IPS DF 6.9 (cell line): ENCODE measurements at places on chromosomes 6 and 20.

DNA sequence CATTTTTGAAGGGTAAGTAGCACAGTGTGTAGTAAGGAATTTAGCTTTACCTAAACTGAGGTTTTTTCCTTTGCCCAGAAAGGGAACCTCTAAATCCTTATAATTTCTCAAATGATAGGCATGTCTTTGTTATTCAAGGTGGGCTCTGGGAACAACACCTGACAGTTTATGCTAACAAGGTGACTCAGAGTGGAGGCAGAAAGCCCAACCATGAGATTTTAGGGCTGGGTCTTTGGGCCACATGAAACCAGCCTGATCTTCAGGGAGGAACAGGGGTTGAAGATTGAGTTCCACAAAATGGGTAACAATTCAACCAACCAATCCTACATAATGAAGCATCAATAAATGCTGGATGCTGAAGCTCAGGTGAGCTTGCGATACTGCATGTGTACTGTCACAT lies 46.6 kb downstream of the PRSS35 start:
- no peak for DNase-seq
- no peak overlapping the region for H3K4me3 ChIP-seq
- H3K27me3 ChIP-seq: no peaks in the 10 kb centered on the region
- H3K27ac ChIP-seq: no peak overlapping the region
- no peaks in the 10 kb centered on the region for H3K36me3 ChIP-seq
- H3K4me1 ChIP-seq: no peaks in the 10 kb centered on the region; the same call in 1 of the 2 replicates

DNA sequence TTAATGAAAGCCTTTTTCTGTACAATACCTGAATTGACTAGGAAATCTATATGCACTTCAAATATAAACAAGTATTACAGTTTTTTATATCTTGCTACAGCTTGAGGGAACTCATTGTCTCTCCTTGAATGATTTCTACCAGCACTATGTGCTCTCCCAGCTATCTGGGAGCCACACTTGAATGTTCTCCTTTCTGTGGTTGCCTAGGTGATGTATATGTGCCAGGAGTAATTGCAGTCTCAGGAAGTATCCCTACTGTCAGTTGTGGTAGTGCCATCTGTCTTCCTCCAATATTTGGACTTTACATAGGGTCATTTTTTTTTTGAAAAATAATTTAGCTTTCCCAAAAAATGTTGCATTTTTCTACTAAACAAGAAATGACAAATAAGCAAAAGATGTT lies 288.0 kb upstream of the PLCB4 start:
- no peaks in the 10 kb centered on the region for H3K4me1 ChIP-seq
- H3K27me3 ChIP-seq: no peaks in the 10 kb centered on the region

GRCh38 chr6:73394577-73395354 lies at the start of gene DDX43:
Gene DDX43, plus strand, starts transcription at chr6:73394828. Its CDS starts 78 bp downstream, at chr6:73394906.
- peaks cover 1% of the 10 kb centered on the region; the same call in 1 of the 2 replicates for H3K4me1 ChIP-seq
- H3K27ac ChIP-seq: no peak within 1 kb of the TSS
- no peaks in the 10 kb centered on the region for H3K27me3 ChIP-seq
- no peak within 1 kb of the TSS for H3K4me3 ChIP-seq

- no peak overlapping the region for H3K4me3 ChIP-seq
- H3K27ac ChIP-seq: no peak overlapping the region
- peaks cover 37% of the 10 kb centered on the region for H3K27me3 ChIP-seq
- peaks cover 5% of the 10 kb centered on the region for H3K4me1 ChIP-seq
- no peak for DNase-seq
- no peaks in the 10 kb centered on the region for H3K36me3 ChIP-seq
Measured at GRCh38 chr6:1629316-1629715, 19.6 kb downstream of the FOXC1 start.

- H3K4me1 ChIP-seq: peaks cover 6% of the 10 kb centered on the region
- DNase-seq: no peak
- no peaks in the 10 kb centered on the region for H3K27me3 ChIP-seq
- no peak overlapping the region for H3K4me3 ChIP-seq
Measured at GRCh38 chr6:42029881-42030280, 20.4 kb upstream of the TAF8 start.

GRCh38 chr6:110041126-110041525 lies 63.0 kb downstream of the GPR6 start:
- no peaks in the 10 kb centered on the region for H3K27me3 ChIP-seq
- no peak for DNase-seq
- H3K4me1 ChIP-seq: peaks cover 2% of the 10 kb centered on the region; the same call in 1 of the 2 replicates

- no peak for DNase-seq
- no peak overlapping the region for H3K4me3 ChIP-seq
- H3K36me3 ChIP-seq: no peaks in the 10 kb centered on the region
Measured at GRCh38 chr6:125952764-125953501, 3.6 kb upstream of the HINT3 start.

GRCh38 chr6:82030761-82031503 lies 216.6 kb downstream of the IBTK start:
- no peak overlapping the region for H3K4me3 ChIP-seq
- no peak for DNase-seq
- H3K4me1 ChIP-seq: no peaks in the 10 kb centered on the region
- no peaks in the 10 kb centered on the region for H3K27me3 ChIP-seq

- no peaks in the 10 kb centered on the region; the same call in 1 of the 2 replicates for H3K27me3 ChIP-seq
- peak overlapping the region; percentile 78 for H3K4me3 ChIP-seq
- H3K27ac ChIP-seq: no peak overlapping the region
- DNase-seq: no peak
- H3K36me3 ChIP-seq: no peaks in the 10 kb centered on the region
Measured at GRCh38 chr6:54846857-54847674, 495 bp downstream of the FAM83B start.

- DNase-seq: no peak
- H3K4me3 ChIP-seq: no peak overlapping the region
- no peaks in the 10 kb centered on the region for H3K36me3 ChIP-seq
- no peak overlapping the region for H3K27ac ChIP-seq
- H3K4me1 ChIP-seq: no peaks in the 10 kb centered on the region
- no peaks in the 10 kb centered on the region for H3K27me3 ChIP-seq
Measured at GRCh38 chr6:152836523-152836922, 85.9 kb downstream of the VIP start.
